ENCODE measurements at places on chromosomes 3 and 15.

- DNase-seq = no peak
These were observed 653.6 kb downstream of the NSUN3 start for GRCh38 chr3:94716326-94717018.

DNA sequence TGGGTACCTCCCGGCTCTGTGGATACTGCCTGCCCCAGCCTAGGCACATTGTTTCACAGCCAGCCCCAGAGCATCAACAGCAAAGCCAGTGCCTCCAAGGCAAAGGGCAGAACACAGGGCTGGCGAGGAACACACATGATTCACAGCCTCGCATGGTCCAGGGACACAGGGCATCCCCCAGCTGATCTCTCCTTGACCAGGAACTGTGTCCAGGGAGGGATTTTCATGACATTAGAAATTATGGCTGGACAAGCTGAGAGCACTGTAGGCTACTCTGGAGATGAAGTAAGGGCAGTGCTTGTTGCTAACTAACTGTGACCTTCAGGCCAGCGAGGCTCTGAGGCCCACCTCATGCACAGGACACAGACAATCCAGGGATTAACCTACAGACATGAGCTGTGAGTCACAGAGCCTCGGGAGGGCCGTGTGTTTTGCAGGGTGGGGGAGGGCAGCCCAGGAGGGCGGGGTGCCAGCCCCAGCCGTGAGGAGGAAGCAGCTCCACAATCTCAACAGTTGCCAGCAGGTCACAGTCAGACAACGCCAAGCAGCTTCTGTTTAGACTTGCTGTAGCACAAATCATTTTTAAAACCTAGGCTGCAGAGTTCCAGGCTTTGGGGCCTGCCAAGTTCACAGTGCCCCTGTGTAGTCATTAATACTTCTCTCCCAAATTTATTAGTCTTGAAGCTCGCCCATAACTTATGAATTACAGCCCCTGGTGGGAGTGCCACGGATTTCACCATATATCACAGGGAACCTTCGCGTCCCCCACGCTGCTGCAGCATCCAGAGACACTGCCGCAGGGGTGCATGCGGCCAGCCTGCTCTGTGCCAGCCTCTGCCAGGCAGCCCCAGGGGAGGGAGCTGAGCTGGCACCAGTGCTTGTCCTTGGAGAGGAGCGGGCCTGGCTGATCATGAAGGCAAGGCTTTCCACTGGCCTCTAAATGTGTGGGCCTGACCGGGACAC, 114.7 kb downstream of the ETFA start:
- DNase-seq = no peak

DNA sequence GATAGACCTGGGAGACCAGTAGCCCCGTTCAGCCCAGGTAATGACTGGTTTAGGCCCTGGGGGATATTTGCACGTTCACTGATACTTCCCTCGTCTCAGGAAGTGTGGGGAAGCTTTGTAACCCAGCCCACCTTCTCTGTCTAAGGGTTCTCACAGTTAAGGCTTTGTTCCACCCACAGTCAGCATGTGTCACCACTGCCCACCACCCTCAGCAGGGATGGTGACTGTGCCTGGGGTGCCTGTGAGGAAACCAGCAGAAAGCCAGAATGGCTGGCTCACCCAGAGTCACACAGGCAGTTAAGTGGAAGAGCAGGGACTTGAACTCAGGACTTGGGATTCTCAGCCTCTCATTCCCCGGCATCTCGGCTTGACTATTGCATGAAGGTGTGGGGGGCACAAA, 5.2 kb downstream of the KBTBD13 start:
- DNase-seq = no peak

DNA sequence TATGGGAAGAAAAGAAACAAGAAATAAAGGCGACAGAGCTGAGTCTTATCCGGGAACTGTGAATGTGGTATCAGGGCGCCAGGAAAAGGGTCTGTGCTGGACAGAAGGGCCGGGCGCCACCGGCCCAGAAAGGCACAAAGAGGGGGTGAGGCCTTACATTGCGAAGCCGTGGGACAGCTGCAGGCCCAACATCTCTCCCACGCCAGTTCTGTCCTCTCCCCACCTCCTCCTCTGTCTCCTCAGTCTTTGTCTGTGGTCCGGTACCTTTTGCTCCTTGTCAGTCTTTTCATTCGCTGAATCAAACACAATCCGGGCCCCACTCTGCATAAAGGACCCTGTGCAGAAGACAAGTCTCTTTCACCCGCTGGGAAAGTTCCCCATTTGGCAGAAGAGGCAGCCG, 81.8 kb downstream of the LRIG1 start:
- no peak for DNase-seq

GRCh38 chr3:195537995-195538394, 5.1 kb downstream of the PPP1R2 start:
- DNase-seq = peak; percentile 65

DNA sequence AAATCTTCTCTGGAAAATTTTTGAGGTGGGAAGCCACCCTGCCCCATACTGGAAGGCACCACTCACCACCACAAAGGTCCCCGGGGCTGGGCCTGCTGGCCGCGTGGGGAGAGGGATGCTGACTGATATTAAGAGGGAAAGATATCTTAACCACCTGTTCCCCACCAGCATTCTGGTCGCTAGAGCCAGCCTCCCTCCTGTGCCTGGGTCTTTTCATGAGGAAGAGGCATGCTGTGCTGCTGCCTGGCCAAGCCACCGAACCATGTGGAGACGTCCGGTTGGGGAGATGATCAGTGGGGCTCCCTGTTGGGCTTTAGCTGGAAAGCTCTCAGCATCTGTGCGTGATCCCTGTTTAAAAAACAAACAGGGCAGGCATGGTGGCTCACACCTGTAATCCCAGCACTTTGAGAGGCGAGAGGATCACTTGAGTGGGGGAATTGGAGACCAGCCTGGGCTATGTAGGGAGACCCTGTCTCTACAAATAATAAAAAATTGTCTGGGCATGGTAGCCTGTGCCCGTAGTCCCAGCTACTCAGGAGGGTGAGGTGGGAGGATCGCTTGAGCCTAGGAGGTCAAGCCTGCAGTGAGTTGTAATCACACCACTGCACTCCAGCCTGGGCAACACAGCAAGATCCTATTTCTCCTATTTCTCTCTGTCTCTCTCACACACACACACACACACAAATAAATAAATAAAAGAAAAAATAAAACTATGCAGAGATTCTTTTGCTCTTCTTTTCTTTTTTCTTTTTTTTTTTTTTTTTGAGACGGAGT, 1.0 kb downstream of the KLHL18 start:
- no peak for DNase-seq

- DNase-seq = peak; percentile 11
These were observed 19.0 kb upstream of the SLC25A36 start for GRCh38 chr3:140922634-140923033.

DNA sequence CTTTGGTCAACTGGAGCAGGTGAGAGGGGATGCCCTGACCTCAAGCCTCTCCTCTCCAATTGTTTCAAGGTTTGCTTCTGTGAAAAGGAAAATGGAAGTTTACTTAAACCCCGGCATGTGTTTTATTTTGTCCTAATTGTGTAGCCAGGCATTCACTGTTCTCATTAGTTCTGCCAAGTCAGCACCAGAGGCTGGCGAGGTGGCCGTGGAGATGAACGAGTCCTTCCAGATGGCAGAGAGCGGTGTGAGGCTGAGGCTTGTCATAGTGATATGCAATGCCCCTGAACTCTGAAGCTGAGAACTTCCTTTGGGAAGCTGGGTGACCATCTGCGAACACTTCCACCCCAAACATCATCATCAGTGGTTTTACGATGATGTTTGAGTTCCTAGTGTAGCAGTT, 199.6 kb downstream of the TJP1 start:
- no peak for DNase-seq

- DNase-seq = no peak
These were observed 47.0 kb upstream of the LHFPL4 start for GRCh38 chr3:9600597-9600996.

DNA sequence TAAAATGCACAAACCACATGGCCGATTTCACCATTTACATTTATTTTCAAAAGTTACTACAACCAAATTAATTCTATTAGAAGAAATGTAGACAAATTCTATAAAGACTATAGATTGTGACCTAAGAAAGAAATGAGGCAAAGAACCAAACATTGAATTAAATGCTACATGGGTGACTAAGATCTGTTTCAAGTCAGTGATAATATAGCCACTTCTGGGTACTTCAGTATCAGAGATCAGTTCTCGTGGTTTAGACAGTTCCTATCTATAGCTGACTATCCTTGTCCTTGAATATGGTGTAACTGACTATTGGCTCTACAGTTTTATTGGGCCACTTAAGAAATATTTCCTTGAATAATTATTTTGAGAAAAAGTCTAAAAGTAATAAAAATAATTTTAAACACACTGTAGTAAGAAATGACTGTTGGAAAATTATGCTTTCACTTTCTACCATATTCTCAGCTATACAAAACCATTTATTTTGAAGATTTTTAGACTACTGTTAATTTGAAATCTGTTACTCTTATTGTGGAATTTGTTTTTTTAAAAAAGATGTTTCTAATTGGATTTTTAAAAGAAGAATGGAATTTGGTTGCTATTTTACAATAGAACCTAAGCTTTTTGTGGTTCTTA, 14.1 kb downstream of the KCNMB3 start:
- no peak for DNase-seq

DNA sequence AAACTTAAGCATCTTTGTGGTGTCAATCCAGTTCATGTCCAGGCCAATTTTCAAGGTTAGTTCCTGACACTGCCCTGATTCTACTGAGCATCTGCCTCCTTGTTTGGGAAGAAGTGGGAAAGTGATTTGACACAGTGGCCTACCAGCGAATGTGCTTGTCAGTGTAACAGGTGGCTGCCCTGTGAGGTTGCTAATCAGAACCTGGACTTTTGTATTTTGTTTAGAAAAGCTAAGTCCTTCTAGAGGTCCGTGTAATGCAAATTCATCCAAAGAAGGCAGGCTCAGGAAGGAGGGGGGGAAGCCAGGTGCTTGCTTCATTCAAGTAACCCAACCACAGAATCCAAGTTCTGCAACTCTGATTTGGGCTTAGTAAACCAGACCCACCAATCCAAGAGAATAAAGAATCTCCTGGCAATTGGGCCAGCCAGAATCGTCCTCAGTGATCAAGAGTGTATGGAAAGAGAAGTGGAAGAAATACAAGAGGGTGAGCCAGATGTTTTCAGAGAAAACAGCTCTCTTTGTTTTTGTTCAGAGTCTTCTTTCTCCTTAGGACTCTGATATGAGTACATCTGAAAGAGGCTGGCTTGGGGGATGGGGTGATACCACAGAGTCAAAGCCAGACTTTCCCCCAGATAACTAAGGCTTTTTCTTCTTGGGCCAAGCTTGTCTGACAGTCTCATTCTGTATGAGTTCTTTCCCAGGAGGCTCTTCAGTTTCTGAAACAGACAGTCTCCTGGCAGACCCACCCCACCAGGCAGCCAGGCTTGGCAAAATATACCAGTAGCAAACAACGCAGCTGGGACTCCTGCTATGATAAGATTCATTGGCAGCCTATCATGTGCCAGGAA, 508.9 kb upstream of the TBL1XR1 start:
- no peak for DNase-seq

DNA sequence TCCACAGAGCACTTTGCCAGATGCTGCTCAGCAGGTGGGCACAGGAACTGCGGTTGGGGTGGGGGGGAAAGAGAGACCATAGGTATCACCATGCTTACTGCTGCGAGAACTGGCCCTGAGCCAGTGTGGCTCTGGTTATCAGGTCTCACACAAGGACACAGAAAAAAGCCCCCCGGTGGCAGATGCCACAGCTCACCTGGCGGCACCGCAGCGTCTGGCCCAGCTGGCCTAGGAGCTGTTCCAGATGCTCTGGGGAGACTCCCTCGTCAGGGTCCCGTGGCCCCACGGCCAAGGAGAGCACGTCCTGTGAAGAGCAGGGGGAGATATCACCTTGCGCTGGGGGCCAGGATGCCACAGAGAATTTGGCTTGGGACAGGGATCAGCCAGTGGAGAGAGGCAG, 10.8 kb downstream of the CDAN1 start:
- no peak for DNase-seq

- DNase-seq = no peak
These were observed 48.9 kb upstream of the AGTR1 start for GRCh38 chr3:148648685-148649352.

DNA sequence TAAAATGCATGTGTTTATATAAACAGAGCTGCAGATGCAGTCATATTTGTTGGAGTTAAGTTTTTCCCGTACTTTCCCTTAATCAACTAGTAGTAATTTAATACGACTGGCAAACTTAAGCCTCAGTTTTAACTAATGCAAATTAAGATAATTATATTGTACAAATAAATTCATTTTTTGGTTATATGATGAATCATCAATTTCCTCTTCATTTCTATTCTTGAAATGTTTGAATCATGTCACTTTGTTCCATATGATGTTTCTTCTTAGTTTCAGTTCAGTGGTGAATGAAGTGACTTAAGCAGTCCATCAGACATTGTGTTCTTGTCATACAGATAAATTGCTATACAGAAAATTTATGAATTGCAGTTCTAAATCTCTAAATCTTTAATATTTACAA, 1361.2 kb upstream of the EPHA6 start:
- DNase-seq = no peak

GRCh38 chr3:119580067-119580760, 922 bp downstream of the ADPRH start:
- DNase-seq = peak; percentile 25

GRCh38 chr15:77595231-77595630, 37.5 kb downstream of the LINGO1 start:
- no peak for DNase-seq

GRCh38 chr3:49716691-49717210, 2.7 kb downstream of the AMIGO3 start:
- DNase-seq = no peak

DNA sequence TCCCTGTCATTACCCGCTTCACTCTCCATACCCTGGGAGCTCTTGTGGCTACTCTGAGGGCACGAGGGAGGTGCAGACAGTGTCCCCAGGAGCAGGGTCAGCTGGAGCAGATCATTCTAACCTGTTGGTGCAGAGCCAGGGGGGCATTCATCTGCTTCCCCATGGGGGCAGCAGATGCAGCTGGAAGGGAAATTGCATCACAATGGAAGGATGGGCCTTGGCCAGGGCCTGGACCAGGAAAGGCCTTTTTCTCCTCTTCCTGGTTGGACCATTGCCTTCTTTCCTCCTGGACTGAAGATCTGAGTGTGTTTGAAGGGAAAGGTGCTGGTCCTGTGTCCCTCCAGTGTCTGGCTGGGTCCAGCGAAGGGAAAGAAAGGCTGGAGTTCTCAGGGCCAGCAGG, 55.7 kb downstream of the EPHB1 start:
- DNase-seq = no peak

GRCh38 chr3:14391033-14391432, 11.4 kb upstream of the SLC6A6 start:
- no peak for DNase-seq

DNA sequence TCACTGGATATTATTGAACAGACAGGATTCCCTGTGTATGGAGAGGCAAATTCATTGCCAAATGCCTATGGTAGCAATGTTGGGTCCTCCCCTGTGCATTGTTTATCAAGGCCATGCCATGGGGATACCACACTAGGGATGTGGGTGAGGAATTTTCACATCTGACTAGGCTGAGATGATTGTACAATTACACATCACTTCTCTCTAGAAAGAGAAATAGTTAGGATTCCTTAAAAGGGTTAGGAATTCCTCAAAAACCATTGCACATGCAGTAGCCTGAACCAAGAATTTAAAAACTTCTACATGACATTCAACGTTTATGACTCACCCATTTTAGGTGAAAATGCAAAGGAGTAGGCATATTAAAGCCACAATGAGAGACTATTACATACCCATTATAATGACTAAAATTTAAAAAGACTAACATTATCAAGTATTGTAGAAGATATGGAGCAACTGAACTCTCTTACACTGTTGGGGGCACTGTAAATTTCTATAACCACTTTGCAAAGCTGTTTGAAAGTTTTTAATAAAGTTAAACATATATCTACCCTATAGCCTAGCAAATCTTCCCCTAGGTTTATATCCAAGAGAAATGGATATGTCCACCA, 175.9 kb downstream of the THRB start:
- DNase-seq = no peak
